ENCODE measurements at places on chromosomes 5 and 9.

GRCh38 chr5:67983251-67984110, 232.1 kb upstream of the PIK3R1 start:
- peak; percentile 49 for DNase-seq

DNA sequence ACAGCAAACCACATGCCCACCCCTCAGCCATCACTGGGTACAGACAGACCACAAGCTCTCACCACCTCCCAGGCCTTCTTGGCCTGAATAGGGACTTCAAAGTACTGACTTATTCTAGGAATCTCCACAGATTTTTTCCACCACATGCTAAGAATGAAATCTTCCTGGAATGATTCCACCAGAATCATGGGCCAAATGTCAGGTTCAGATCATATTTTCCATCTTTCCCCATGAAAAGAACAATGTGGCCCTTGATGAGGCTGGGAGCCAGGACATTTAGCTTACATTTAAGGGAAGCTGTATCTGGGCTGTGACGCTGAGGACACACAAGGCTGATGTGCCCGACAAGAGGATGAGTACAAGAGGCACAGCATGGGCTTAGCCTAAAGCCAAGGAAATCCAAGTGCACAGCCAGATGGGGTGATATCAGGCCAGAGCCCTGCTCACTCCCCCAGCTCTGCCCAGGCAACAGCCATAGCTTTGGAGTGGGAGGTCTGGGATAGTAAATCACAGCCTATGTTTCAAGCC, 28.1 kb downstream of the ACSL6 start:
- DNase-seq: no peak

DNA sequence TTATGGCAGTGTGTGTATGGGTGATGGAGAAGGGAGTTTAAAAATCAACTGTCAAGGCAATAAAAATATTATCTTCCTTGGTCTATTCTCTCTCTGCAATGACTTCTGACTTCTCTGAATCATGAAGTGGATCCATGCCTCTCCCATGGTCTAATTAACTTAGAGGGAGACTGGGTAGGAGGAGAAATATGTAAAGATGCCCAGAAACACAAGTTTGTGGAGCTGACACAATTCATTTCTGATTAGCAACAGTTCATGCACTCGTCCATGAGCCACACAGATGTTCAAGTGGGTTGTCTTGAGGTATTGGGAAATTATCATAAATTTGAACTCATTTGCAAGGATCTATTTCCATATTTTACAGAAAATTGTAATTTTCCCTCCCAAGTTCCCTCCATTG, 38.1 kb downstream of the INSYN2B start:
- DNase-seq: peak; percentile 43

DNA sequence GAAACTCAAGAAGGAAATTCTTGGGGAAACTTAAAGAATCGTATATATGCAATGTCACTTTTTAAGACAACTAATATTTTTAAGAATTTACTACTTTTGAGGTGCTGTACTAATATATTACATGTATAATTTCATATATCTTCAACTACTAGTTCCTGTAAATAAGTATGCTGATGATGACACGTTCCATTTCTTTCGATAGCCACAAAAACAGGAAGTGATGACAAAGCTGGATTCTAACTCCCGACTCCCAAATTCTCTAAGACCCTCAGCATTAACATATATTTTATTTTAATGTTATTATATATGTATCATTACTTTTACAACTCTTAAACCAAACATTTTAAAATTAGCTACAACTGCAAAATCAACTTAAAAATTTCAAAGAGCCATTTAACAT, 74.8 kb downstream of the STK32A start:
- DNase-seq: no peak

DNA sequence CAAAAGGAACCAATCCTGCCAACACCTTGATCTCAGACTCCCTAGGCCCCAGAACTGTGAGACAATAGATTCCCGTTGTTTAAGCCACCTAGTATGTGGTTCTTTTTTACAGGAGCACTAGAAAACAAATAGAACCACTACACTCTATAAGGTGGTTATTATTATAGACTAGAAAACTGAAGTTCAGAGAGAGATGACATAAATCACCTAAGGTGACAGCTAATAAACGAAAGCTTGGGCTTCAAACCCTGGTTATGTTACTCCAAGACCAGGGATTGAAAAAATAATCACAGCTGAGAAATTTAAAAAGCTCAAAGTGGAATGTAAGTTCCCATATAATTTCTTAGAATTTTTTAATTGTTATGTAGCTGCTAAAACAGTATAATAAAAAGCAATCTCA, 716.2 kb upstream of the DMAC1 start:
- no peak for DNase-seq

DNA sequence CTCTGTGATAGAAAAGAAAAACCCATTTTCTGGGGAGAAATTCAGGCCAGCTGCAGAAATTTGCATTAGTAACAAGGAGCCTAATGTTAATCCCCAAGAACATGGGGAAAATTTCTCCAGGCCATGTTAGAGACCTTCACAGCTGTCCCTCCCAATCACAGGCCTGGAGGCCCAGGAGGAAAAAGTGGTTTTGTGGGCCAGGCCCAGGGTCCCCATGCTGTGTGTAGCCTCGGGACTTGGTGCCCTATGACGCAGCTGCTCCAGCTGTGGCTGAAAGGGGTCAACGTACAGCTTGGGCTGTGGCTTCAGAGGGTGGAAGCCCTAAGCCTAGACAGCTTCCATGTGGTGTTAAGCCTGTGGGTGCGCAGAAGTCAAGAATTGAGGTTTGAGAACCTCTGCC, 27.0 kb upstream of the C7 start:
- no peak for DNase-seq

GRCh38 chr9:13358128-13358527, 78.6 kb upstream of the MPDZ start:
- peak; percentile 91 for DNase-seq
